HT1080 (cell line): ENCODE measurements at places on chromosomes 4 and X. TPM values are rescaled to one million over a fixed set of nuclear protein-coding genes. Genes with fewer than 3 reads are reported as not detected.

TMEM255A gene
- total RNA-seq, result 0.03 TPM in 1 of 2 replicates, not detected in the other

GYPA gene
- total RNA-seq, result not detected in 2 replicates

SSX3 gene
- 89.2 and 92.7 TPM in 2 replicates for total RNA-seq

ZCCHC18 gene
- 0.94 and 1.2 TPM in 2 replicates for total RNA-seq

HAND2 gene
- 1.2 TPM in 2 replicates for total RNA-seq

GPR143 gene
- total RNA-seq, result 0.59 and 2.1 TPM in 2 replicates

MGAT4D gene
- total RNA-seq, result not detected in 2 replicates

PPARGC1A gene
- 1.6 and 2.1 TPM in 2 replicates for total RNA-seq

FHIP1A gene
- total RNA-seq, result 8.5 and 11.7 TPM in 2 replicates

SYTL5 gene
- total RNA-seq, result 1.3 and 1.9 TPM in 2 replicates

NXF2B gene
- 0.40 and 0.76 TPM in 2 replicates for total RNA-seq

MGARP gene
- 0.07 TPM in 1 of 2 replicates, not detected in the other for total RNA-seq

RAI2 gene
- not detected in 2 replicates for total RNA-seq

ALG13 gene
- total RNA-seq, result 29.9 and 57.1 TPM in 2 replicates

APLN gene
- 3.8 and 4.8 TPM in 2 replicates for total RNA-seq

GABRA4 gene
- total RNA-seq, result 0.03 and 0.11 TPM in 2 replicates

PABPC1L2A gene
- not detected in 2 replicates for total RNA-seq
